ENCODE measurements at places on chromosomes 1 and 21. TPM values are rescaled to one million over a fixed set of nuclear protein-coding genes. Genes with fewer than 3 reads are reported as not detected.

PCSK9 gene
- polyA plus RNA-seq = 9.1 TPM

C1orf94 gene
- not detected for polyA plus RNA-seq

RHEX gene
- 0.28 TPM for polyA plus RNA-seq

NUDT4B gene
- not detected for polyA plus RNA-seq

ETV3L gene
- polyA plus RNA-seq = not detected

LPGAT1 gene
- 14.7 TPM for polyA plus RNA-seq

OR2T1 gene
- polyA plus RNA-seq = not detected

GBP3 gene
- 3.8 TPM for polyA plus RNA-seq

CNN3 gene
- polyA plus RNA-seq = 353 TPM

LCE1F gene
- not detected for polyA plus RNA-seq

TAS1R1 gene
- 9.5 TPM for polyA plus RNA-seq

KLHDC7A gene
- polyA plus RNA-seq = 0.04 TPM

GABRD gene
- polyA plus RNA-seq = 1.1 TPM

FGR gene
- polyA plus RNA-seq = 2.4 TPM

AKNAD1 gene
- 2.8 TPM for polyA plus RNA-seq

POU3F1 gene
- 0.65 TPM for polyA plus RNA-seq

KCNK2 gene
- 1.7 TPM for polyA plus RNA-seq

KRTAP19-1 gene
- not detected for polyA plus RNA-seq
